Kidney epithelial cell (primary cell): ENCODE measurements at places on chromosomes 2 and 18. TPM values are rescaled to one million over a fixed set of nuclear protein-coding genes. Genes with fewer than 3 reads are reported as not detected.

- no peak for DNase-seq
Observed at GRCh38 chr2:95799892-95800291, 191.7 kb downstream of the ANKRD36C start.

DNA sequence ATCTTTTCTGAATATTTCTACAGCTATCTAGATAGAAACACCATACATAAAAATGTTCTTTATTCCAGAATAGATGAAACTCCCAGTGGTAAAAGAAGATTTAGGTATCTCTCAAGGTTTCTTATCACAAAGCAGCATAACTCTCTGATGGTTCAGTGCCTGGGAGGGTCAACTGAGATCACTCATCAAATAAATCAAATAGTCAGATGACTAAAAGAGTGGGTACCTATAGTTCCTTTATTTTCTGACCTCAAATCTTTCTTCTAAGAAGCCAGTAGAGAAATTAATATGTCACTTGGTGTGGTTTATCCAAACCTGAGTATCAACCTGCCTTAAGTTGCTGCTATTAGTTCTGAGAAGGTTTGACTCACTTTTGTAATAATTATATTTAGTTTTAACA lies 120.9 kb downstream of the TMEFF2 start:
- DNase-seq: no peak

DNA sequence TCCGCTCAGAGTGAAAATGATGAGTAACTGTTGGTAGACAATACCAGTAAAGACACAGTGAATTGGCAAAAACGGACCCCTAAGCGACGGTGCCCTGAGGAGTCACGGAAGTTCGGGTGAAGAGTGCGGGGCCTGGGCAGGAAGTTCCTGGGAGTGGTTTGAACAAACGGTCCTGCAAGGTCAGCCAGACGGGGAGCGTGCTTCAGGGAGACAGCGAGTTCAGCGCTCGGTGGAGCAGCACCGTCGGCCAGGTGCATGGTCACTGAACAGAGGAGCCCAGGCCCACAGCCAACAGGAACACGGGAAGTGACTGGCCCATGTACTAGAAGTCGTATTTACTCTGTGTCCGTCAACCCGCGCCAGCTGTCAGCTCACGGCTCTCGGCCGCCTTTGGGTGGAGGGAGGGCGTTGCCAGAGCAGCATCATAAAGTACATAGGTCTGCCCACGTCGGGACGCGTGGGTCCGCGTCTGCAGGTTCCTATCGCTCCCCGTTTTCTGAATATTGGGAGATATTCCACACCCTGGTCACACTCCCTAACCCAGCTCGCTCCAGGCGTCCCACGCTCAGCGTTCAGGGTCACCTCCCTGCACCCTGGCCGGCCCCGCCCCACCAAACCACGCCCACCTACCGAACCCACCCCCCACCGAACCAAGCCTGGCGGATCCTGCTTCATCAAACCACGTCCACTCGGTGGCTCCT lies 75.6 kb upstream of the UXS1 start:
- no peak for DNase-seq

GRCh38 chr2:202007015-202007982 lies 26.4 kb upstream of the FZD7 start:
- DNase-seq: no peak

DNA sequence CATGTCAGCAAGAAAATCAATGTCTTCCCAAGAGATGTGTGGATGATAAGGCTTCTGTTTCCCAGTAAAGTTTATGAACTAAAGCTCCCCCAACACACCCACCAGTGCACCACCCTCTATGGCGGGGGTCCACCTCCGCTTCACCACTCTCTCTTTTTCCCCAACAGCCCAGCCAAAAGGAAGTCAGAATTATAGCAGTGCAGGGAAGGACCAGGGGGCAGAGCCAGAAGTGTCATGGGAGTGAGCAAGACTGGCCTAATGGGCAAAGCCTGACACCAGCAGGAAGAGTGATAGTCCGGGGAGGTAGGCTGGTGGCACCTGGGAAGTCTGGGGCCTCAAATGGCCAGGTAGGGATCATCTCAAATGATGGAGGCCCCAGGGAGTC lies 167.7 kb downstream of the ZFP36L2 start:
- DNase-seq: no peak

DNA sequence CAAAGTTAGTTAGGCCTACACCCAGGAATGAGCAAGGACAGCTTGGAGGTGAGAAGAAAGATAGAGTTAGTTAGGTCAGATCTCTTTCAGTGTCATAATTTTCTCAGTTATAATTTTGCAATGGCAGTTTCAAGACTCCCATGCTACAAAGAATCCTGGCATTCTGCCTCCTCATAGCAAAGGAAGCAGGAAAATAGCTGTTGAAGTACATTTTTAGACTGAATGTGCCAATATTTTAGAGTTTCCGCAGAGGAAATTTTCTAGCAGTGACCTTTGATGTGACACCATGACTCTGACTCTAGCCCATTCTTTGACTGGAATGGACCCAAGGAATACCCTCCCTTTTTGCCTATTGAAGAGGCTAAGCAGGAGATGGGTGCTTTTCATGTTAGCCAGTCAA lies 371.7 kb downstream of the PIK3C3 start:
- no peak for DNase-seq

DNA sequence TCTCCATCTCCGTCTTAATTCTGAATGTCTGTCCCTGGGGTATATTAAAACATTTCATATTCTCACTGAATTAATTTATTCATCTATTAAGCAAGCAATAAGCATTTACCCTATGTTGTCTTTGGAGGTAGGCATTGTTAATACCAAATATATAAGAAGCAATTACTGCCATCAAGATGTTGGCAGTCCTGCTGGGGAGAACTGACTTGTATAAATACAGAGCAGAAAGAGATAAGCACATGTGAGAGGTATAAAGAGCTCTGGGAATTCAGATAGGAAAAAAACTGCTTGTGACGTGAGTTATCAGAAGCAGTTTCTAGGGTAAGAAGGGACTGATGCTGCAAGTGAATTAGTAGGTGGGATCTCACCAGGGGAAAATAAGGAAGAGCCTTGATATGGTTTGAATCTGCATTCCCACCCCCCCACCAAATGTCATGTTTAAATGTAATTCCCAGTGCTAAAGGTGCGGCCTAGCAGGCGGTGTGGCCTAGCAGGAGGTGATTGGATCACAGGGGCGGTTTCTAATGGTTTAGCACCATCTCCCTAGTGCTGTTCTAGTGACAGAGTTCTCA lies 286.8 kb downstream of the RAD51AP2 start:
- DNase-seq: no peak

- DNase-seq: no peak
Observed at GRCh38 chr2:86254576-86255538, 55.6 kb downstream of the MRPL35 start.

DNA sequence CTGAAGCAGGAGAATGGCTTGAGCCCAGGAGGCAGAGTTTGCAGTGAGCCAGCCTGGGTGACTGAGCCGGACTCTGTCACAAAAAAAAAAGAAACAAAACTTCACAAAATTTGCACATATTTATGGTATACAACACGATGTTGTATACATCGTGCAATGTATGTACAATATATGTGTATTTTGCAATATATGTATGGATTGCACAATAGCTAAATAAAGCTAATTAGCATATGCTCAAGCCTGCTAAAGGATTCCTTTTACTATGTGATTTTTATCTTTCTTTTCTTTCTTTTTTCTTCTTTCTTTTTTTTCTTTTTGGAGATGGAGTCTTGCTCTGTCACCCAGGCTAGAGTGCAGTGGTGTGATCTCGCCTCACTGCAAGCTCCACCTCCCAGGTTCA lies 368.0 kb upstream of the FAM98A start:
- no peak for DNase-seq

DNA sequence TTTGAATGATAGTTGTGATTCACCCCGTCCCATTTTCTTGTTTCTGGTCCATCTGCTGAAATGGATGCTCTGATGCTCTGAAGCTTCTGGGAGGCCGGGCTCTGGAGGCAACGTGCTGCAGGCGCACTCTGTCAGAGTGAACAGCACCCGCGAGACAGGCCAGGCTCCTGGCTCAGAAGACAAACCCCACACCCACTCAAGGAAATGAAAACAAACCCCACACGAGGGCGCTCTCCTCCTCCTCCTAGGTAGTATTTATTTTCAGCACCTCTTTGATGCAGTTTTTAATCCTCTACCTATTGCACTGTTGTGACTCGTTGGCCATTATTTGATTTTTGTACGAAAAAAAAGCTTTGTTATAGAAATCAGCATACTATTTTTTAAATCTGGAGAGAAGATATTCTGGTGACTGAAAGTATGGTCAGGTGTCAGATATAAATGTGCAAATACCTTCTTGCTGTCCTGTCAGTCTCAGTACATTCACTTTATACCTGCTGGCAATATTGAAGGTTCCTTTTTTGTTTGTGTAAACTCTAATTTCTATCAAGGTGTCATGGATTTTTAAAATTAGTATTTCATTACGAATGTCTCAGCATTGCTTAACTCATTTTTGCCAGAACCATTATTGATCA lies 10.3 kb upstream of the CHST10 start:
- DNase-seq: no peak

DNA sequence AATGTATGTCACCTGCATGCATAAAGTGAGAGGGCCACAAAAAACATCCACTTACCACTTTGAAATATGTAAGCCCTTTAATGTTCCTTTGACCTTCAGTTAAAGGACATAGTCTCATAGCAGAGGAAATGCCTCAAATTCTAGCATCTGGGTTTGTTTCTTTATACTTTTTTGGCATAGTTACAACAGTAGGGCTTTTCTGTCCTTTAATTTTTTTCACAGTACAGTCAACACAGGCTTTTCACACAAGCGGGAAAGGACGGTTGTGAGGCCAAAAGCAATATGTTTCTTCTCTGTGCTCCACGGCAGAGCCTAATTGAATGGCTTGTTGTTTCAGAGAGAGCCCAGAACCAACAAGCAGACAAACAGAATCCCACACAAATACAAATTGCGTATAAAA lies 57.6 kb downstream of the CRIM1 start:
- no peak for DNase-seq

- no peak for DNase-seq
Observed at GRCh38 chr18:76488190-76488589, 6.9 kb downstream of the ZNF516 start.

DNA sequence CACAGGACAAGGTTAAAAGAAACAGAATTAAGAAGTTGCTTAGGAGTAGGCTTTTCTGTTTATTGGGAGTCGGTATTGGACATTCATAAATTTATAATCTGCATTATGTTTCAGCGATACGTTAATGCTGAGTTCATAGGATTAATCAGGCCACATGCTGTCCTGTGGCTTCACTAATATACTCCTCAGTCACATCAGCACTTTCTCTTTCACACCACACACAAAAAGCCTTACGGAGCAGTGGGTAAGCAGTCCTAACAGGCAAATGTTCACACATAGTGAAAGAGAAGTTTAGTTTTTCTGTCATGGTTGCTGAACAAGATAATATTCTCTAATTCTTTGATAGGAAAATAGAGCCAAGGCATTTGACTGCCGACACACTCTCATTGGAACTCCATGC lies 411.7 kb upstream of the RAB12 start:
- DNase-seq: no peak

DNA sequence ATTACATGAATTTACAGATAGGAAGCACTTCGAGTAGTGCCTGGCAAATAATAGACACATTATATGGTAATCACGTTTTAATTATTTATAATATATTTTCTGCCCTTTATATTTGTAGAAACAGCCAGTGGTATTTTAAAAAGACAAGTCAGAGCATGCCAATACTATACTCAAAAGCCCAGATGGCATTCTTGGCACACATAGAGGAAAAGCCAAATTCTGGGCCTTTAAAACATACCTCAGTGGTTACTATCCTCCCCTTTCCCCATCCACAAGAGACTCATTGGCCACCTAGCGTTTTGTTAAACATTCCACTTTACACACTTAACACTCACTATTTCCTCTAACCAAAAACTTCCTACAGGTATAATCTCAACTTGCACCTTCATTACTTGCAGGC lies 63.3 kb upstream of the ZNF804A start:
- DNase-seq: no peak

DNA sequence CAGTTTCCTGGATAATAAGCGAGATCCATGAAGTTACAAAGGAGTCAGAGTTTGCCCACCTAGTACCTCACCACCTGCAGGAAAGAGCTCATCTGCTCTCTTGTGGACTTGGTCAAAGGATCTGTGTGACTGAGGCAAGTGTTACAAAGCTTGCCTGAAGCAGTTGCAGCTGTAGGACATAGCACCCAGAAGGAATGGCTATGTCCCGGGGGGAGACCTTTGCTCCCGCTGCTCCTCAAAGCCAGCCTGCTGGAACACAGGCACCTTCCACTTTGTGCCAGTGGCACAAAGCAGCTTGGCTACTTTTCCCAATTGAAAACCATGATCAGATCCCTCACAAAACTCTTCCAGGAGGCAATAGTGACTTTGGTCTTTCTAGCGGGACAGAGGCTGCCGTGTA lies 3.1 kb upstream of the SULT1C2 start:
- DNase-seq: no peak

GRCh38 chr2:165016772-165017411 lies 61.6 kb upstream of the SLC38A11 start:
- DNase-seq: no peak

DNA sequence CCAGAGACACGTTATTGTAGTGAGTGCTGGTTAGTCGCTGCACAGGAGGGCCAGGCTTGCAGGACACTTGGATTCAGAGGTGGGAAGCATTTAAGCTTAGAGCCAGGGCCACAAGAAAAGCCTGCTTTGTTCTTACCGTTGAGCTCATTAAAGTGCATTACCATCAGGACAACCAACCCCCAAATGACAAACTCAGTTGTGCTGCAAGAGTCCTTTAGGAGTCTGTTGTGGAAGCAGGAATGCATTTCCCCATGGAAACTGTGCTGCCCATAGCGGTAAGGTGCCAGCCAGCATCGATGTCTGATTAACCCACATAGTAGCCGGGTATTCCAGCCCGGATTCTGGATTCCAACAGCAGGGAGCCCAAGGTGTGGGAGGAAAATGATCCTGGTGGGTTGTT lies 23.4 kb upstream of the REEP1 start:
- no peak for DNase-seq

DNA sequence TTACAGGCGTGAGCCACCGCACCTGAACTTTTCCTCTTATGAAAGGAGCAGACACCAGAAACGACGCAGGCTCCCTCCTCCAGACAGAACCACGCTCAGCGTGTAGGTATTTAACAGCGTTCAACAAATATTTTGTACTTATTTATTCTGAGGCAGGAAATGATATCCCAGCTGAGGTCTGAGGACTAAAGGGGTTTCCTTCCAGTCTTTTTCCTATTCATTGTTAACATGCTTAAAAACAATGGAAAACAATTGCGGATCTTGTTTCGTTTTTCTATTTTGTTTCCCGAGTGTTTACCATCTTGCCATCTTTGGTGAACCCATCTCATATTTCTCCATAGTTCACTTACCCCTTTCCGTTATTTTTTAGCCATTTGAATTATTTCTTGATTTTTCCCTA lies 43.7 kb upstream of the FOSL2 start:
- DNase-seq: no peak

GRCh38 chr2:218859556-218859987 lies at the start of gene WNT6:
WNT6 (plus strand) TSS chr2:218859805; CDS start chr2:218860038, 233 bp downstream.
- no peak for DNase-seq

Gene DTNA
- total RNA-seq: 11.6 and 19.3 TPM in 2 replicates

Gene UGT1A4
- total RNA-seq: not detected in 2 replicates

Gene DSG4
- not detected in 2 replicates for total RNA-seq

Gene SLC25A12
- total RNA-seq: 9.1 and 12.7 TPM in 2 replicates

Gene MYO1B
- 62.8 and 66.3 TPM in 2 replicates for total RNA-seq
